CD4-positive, alpha-beta T cell treated with Interleukin-17A for 4 hours (primary cell): ENCODE measurements at places on chromosomes 13 and 19.

- no peak for DNase-seq
Observed at GRCh38 chr13:102704238-102705058, 9.6 kb upstream of the METTL21C start.

DNA sequence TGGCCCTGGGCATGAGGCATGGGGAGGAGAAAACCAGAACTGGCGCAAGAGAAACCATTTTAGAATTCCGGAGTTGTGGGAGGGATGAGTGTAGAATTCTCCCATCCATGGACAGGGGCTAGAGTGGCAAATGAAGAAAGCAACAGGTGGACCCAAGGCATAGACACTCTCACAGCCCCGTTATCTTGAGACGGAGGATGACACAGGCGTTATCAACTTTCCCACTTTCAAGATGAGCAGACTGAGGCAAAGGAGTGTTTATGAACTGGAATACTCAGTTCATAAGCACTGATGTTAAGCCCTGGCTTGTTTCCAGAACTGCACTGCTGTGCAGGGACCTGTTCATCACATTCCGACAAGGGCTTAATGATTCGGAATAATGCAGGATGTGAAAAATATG, 1.1 kb upstream of the GTF3A start:
- DNase-seq = no peak

DNA sequence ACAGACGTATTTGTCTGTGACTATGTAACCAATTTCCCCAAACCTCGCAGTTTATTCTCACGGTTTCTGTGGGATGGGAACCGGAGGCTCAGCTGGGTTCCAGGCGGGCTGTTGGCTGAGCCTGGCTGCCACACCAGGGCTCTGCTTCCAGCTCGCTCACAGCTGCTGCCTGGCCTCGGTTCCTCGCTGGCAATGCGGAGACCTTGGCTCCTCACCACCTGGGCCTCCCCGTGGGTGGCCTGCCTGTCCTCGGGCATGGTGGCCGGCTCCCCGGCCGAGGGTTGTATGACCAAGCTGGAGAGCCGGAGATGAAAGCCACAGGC, 218.9 kb upstream of the MAB21L1 start:
- no peak for DNase-seq

- DNase-seq = peak; percentile 83
Observed at GRCh38 chr19:7862413-7862951, 11.7 kb downstream of the PRR36 start.

GRCh38 chr13:103926118-103926517, 859.9 kb upstream of the SLC10A2 start:
- DNase-seq = no peak

- peak; percentile 82 for DNase-seq
Observed at GRCh38 chr19:13155472-13156359, 5.5 kb downstream of the IER2 start.

- no peak for DNase-seq
Observed at GRCh38 chr13:46350003-46350402, 37.0 kb downstream of the RUBCNL start.
